ENCODE measurements at places on chromosomes 7 and 10.

DNA sequence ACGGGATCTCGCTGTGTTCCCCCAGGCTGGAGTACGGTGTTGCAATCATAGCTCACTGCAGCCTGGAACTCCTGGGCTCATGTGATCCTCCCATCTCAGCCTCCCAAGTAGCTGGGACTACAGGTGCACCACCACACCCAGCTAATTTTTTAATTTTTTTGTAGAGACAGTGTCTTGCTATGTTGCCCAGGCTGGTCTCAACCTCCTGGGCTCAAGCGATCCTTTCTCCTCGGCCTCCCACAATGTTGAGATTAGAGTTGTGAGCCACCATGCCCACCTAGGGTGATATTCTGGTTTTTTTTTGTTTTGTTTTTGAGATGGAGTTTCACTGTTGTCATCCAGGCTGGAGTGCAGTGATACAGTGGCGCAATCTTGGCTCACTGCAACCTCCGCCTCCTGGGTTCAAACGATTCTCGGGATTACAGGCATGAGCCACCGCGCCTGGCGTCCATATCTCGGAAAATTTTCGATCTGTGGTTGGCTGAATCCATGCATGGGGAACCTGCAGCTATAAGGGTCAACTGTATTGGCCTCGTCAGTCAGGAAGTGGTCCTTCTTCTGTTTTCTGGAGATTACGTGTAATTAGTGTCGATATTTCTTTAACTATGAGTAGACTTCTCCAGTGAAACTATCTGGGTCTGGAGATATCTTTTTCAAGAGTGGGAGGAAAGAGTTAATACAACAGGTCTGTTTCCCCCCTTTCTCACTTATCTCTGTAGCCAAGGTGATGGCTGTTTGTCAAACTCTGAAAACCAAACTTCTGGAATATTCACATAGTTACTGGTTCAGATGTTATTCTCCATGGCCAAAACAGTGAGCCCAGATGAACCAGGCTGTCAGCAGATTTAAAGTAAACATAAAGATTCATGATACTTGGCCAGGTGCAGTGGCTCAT, 21.0 kb upstream of the FIS1 start:
- no peak for DNase-seq

- no peak for DNase-seq
Measured at GRCh38 chr7:42105554-42106358, 131.3 kb downstream of the GLI3 start.

GRCh38 chr10:43226441-43226840, 40.4 kb downstream of the RASGEF1A start:
- DNase-seq = no peak

- DNase-seq = no peak
Measured at GRCh38 chr7:73871163-73872011, 10.4 kb downstream of the TMEM270 start.

GRCh38 chr10:34862892-34863291, 47.8 kb upstream of the PARD3 start:
- no peak for DNase-seq

GRCh38 chr7:121280656-121281055, 48.1 kb upstream of the WNT16 start:
- no peak for DNase-seq

GRCh38 chr7:137771679-137772078, 75.1 kb downstream of the DGKI start:
- DNase-seq = no peak

DNA sequence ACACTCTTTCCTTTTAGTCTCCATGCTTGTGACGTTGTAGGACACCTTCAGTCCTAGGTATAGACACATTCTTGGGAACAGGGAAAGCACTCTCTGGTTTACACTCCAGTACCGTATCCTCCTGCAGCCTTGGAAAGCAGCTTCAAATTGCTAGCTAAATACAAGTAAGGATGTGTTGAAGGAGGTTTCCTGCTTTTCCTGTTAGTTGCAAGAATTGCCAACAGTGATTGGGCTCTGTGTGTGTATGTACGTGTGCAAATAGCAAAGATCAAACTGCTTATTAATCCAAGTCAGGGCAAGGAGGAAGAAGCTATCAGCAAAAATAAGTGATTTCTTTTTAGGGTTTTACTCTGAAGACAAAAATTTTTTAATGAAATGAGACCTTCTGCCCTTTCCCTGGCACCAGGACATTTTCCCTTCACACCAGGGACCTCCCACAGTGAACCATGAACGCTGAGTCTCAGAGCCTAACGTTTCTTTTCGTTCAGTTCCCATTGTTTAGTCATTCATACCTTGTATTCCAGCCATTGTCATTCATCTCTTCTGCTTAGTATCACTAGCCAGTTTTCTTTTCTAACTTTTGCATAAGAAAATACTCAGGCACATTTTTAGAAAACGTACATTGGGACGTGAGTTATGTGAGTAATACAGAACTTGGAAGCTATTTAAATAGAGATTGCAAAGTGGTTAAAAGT, 36.9 kb upstream of the AUTS2 start:
- DNase-seq = no peak

DNA sequence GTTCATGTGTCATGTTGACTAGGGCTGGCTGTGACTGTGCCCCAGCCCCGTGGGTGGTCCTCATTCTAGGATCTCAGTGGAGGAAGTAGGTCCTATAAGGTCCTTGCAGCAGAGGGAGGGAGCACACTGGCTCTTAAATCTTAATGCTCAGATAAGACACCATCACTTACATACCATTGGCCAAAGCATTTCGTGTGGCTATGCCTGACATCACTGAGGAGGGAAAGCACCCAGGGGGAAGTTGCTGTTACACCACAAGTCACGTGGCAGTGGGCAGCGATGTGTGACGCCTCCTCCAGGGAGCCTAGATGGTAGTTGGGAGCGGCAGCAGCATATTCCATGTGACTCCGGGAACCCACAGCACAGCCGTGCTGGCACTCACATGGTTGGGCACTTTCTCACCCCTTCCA, 224.7 kb upstream of the SH2B2 start:
- DNase-seq = no peak

DNA sequence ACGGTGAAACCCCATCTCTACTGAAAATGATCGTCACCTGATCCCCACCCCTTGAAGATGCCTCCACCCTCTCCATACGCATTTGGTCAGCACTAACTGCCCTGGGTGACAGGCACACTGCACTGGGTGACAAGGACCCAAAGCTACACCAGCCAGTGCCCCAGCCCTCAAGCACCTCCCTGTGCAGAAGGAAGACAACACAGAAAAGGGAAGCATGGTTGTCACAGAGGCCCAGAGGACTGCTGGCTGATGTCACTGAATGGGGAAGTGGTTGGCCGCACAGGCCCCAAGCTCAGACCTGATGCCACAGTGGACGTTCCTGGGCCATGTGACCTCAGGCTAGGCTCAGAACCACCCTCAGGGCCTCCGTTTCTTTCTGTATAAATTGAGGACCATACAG, 4.2 kb upstream of the PILRA start:
- no peak for DNase-seq

DNA sequence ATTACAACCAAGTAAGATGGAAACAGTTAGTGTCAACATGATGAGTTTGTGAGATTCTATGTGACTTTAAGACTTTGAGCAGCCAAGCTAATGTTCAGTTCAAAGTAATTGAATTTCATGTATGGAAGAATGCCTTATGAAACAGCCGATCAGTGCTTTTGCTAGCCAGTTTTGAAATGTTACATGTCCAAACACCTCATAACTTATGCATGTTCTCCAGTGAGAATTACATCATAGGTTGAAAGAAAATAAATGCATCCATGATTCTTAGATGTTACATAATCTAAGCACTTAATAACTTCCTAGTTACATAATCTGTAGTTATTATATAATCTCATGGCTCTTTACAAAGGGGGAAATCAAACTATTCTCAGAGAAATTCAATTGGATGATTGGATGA, 211.3 kb downstream of the BICC1 start:
- no peak for DNase-seq

DNA sequence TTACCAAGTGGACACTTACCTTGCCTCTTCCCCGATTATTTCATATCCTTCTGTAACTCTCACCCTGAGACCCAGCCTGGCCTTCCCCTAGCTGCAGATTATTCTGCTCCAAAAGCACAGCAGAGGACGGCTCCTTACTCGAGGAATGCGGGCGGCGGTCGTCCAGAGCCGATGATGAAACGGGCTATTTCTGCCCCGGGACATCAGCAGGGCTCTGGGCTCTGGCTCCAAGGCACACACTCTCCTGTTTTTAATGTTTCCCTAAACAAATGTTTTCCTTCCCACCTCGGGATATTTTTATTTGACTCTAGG, 343 bp upstream of the C10orf71 start:
- no peak for DNase-seq

DNA sequence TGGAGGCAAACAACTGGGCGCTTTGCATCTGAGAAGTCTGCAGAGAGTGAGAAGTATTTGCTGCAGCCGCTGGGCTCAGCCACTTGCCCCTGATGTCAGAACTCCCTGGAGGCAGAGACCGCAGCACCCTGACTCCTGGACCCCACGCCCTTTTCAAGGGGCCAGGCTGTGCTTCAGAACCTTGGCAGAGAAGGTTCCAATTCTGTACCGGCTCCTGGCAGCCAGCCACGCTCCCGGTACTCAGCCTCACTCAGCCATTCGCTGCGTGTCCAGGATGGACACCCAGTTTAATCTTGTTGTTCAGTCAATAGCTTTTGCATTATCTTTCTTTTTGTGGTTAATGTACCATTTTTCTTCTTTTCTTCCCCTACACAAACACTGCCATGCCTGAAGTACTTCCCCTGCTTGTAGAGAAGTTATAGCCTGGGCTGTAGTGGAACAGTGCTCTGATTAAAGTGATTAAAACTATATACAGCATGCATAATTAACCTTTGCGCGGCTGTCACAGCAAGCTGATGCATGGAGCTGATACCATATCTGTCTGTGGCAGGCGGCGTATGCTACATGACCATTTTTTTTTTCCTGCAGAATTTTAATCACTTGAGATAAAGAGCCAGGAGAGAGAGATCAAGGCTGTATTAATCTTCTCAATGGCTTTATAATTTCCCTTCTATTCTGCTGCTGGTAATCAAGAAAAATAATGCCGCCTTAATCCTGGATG, 578.5 kb downstream of the SDK1 start:
- DNase-seq = no peak

DNA sequence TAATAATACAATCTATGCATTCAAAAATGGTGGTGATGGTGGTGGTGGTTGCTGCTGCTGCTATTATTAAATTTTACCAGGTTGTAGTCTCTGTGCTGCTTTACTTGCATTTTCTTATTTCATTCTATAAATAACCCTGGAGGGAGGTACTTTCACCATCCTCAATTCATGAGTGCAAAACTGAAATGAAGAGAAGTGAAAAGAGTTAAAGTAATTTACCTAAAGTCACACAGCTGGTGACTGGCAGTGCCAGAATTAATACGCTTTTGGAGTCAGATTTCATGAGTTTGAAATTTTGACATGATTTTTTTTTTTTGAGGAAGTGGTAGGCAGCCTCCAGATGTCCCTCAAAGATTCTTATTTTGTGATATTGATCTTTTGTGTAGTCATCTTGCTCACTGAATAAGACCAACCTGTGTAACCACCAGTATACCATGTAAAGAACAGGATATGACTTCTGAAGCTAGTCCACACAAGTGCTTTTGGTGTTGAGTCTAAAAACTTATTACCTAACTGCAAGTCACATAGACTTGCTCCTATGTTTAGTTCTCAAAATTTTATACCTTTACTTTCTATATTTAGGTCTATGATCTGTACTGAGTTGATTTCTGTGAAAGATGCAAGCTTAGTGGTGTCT, 218.8 kb downstream of the ZWINT start:
- DNase-seq = no peak

DNA sequence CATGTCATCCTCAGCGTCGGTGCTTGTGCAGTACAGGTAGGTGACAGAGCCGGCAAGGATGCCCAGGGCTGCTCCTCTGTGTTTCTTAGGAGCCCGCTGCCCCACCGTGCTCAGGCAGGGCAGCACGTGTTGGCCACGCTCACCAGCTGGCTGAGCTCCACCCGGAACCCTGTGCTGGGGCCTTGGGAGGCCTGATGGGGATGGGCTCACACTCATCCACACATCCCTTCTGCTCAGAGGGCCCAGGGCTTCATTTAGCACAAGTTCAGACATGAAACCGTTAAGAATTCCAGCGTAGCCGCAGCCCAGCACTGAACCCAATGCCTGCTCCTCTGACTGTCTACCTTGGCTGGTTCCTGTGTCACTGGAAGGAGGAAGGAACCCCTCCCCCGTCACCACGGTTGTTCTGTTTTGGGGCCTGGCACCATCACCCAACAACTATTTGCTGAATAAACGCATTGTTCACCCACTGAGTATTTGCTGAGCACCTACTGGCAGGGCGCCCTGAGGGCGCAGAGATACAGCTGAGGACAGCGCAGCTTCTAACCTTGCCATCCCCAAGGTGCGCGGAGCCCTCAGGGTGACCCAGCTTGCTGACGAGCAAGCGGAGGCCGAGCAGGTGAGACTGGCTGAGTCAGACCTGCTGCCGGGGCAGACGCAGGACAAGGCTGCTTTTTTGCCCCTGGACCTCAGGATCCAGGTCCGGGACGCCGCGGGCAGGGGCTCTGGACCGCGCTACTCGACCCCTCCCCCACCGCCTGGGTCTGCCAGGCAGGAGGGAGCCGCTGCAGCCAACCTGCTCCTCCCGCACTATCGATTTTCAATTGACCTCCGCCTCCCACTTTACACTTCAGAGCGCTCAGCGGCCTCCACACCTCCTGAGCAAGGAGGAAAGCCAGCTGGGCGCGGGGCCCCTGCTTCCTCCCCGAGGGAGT, 50.6 kb upstream of the RET start:
- DNase-seq = no peak

- DNase-seq = no peak
Measured at GRCh38 chr10:58502956-58503355, 9.7 kb upstream of the BICC1 start.

DNA sequence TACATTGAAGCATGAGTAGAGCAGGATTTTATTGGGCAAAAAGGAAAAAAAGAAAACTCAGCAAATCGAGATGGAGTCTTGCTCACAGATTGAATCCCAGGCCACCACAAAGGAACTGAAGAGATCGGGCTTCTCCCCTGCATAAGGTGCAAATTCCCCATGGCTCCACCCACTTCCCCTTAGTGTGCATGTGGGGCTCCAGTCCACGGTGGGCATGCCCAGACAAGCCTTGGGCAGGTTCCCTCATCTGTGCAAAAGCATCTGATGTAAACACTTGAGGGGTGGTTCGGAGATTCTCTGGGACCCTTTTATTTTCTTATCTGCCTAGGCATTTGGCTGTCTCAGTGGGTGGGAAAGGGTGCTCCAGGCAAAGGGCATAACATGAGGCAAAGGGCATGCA, 150.7 kb downstream of the CFTR start:
- DNase-seq = no peak

DNA sequence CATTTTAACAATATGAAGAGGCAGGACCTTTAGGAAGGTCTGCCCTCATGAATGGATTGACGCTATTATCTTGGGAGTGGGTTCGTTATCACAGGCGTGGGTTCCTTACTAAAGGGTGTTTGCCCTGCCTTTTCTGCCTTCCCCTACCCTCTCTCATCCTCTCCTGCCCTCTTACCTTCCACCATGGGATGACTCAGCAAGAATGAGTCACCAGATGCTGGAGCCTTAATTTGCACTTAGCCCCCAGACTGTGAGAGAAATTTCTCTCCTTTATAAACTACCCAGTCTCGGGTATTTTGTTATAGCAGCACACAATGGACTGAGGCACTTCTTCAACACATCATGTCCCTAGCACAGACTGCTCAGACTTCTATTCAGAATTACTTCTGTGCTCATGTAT, 31.4 kb upstream of the ZNF32 start:
- no peak for DNase-seq

All from T1000 (cell line).